SJCRH30 (cell line): ENCODE measurements at places on chromosomes 2 and 18.
A peak's percentile ranks its signal among the peaks of the same experiment; 100 is the strongest.

DNA sequence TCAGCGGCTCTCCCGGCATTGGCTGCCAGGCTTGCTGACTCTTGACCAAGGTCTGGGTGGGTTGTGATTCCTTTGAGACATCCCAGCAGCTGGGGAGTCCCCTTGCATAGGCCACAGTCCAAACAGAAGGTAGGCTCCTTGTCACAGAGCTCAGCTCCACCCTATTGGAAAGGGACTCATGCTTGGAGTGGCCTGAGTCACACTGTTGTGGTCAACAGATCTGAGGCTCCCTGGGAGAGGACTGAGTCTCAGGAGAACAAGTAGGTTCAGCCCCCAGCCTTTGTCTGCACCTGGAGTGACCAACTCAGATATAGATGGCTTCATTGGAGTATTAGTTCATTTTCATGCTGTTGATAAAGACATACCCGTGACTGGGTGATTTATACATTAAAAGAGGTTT is 32.1 kb upstream of the SH3BP4 start:
- no peak for DNase-seq

- DNase-seq: no peak
Observed at GRCh38 chr18:2425426-2426317, 145.6 kb downstream of the METTL4 start.

DNA sequence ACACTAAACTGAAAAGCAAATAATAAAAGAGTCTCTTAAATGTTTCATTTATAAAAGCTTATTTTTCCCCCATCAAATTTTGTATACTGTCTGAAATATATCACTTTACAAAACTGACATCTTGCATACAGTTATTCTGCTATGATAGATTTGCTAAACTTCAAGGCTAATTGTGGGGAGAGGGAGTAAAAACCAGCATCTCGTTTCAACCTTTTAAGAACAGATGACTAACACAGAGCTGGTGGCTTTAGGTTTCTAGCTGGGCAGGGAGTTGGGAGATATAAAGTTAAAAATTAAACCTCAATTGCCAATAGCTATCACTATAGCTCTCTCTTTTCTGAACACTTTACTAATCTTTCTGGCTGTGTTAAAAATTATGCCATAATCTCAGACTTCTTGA is 23.5 kb downstream of the C1D start:
- DNase-seq: no peak

DNA sequence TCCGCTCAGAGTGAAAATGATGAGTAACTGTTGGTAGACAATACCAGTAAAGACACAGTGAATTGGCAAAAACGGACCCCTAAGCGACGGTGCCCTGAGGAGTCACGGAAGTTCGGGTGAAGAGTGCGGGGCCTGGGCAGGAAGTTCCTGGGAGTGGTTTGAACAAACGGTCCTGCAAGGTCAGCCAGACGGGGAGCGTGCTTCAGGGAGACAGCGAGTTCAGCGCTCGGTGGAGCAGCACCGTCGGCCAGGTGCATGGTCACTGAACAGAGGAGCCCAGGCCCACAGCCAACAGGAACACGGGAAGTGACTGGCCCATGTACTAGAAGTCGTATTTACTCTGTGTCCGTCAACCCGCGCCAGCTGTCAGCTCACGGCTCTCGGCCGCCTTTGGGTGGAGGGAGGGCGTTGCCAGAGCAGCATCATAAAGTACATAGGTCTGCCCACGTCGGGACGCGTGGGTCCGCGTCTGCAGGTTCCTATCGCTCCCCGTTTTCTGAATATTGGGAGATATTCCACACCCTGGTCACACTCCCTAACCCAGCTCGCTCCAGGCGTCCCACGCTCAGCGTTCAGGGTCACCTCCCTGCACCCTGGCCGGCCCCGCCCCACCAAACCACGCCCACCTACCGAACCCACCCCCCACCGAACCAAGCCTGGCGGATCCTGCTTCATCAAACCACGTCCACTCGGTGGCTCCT is 75.6 kb upstream of the UXS1 start:
- DNase-seq: no peak

DNA sequence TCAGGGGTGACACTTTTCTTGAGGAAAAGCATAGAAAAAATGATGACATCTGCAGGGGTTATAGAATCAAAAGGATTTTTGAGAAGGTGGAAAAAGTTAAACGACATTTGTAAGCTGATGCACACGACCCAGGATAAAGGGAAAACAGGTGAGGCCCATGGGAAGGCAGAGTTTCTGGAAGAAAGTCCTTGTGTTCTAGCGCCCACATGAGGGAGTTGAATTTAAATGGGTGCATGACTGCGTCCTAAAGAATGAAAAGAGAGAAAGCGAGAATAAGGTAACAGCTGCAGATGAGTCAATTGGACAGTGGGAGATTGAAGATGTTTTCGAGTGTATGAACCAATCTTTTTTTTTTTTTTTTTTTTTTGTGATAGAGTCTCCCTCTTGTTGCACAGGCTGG is 158.1 kb downstream of the GALR1 start:
- DNase-seq: no peak

GRCh38 chr2:26297061-26297460 is 48.9 kb upstream of the SELENOI start:
- DNase-seq: no peak

- DNase-seq: no peak
Observed at GRCh38 chr2:149040451-149040850, 2.0 kb downstream of the LYPD6B start.

- DNase-seq: no peak
Observed at GRCh38 chr2:144493027-144493809, 26.7 kb downstream of the ZEB2 start.

GRCh38 chr2:36449943-36450392 is 94.4 kb downstream of the CRIM1 start:
- DNase-seq: no peak

- no peak for DNase-seq
Observed at GRCh38 chr2:178692845-178693244, 114.4 kb downstream of the TTN start.

DNA sequence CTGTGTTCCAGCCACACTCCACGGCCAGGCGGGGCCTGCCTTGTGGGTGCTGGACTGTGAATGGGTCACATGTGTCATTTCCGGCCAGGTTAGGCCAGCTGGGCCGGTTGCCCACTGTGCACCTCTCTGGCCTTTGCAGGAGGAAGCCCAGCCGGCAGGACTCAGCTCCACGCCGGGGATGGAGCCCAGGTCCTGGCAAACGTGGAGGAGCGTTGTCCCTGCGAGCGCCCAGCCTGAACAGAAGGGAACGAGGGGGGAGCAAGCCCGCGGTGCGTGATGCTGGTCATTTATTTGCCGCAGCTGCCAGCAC is 152.9 kb downstream of the PXDN start:
- no peak for DNase-seq

GRCh38 chr2:54503192-54503591 is 47.1 kb downstream of the SPTBN1 start:
- DNase-seq: peak; percentile 67

- DNase-seq: peak; percentile 55
Observed at GRCh38 chr2:108579623-108580022, 45.4 kb downstream of the LIMS1 start.

DNA sequence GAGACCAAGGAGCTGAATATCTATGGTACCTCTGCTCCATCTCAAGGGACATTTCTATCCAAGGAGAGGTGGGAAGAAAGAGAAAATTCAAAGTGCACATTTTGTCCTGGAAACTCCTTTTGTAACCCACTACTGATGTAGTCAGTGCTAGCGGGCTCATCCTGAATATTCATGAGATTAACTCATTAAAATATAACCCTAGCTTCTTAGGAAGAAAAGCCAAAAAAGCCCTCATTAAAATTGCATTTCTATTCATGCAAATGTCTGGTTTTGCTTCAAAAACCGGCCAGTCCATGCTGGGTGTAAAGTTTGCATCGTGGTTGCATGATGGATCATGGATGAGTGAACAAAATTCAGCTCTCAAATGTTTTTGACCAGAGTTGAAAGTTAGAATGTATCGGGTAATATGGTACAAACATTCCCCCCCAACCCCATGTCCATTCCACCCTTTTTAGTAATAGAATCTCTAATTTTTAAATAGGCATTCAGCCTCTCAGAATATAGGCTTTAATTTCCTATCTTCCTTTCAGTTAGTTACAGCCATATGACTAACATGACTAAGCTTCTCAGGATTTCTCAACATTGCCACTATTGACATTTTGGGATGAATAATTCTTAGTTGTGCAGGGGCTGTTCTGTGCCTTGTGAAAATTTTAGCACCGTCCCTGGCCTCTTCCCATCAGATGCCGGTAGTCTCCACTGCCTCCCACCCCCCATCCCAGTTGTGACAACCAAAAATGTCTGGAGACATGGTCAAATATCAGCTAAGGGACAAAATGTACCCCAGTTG is 104.2 kb upstream of the RND3 start:
- DNase-seq: no peak

DNA sequence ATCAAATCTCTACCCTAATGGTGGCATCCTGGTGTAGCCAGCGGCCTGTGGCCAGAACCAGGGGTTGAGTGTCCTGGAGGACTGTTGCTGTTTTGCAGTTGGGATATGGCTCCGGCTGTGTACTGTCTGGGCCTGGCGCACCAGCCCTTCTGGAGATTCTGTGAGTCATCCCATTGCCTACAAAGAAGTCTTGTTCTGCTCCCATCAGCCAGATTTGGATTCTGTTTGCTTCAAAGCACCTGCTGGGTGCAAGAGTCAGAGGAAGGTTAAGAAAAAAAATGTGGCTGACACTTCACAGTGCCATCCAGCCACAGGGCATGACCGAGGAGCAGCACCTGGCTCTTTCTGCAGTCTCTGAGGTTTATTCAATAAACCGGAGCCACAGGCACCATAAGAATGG is 41.0 kb upstream of the ASAP2 start:
- DNase-seq: peak; percentile 66

- no peak for DNase-seq
Observed at GRCh38 chr18:10264260-10264659, 190.2 kb upstream of the APCDD1 start.

DNA sequence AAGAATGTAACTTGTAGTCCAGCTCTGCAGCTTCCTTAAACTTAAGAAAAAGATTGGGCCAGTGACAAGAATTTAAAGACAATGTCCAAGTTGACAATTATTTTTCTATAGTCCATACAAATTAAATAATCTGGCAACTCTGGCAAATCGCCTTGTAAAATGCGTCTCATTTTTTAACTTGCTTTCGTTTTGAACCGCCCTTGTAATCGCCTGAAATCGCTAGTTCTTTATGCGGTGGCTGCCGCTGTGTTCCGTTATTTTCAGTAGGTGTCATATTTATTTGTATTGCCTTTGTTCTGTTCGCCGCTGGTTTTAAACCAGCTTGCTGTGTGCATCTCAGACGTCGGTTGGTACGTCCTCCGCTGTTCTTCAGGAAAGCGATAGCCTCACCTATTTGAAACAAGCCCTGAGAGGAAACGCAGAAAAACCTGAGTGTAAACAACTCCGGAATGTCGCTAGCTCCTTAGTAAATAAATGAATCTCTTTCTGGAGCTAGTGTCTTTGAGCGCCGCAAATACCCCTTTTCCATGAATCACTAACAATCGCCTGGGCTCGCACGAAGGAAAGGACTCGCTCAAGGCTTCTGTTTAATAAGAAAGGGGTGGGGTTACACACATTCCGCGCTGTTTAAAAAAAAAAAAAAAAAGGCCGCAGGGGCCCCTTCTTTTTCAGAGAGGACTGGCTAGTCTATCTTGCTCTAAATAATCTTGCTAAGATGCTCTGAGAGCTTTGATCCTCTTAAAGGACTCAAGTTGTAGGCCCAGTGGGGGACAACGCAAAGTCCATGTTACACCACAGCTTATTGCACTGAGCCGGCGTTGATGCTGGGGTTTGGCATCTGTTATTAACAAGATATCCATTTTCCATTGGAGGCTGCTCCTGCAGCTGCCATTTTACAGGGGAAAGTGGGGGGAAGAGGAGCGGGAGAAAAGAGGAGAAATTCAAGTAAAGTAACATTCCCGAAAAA is 3.0 kb downstream of the HOXD8 start:
- peak; percentile 53 for DNase-seq

- DNase-seq: peak; percentile 41
Observed at GRCh38 chr18:9434122-9434701, 41.1 kb upstream of the RALBP1 start.

DNA sequence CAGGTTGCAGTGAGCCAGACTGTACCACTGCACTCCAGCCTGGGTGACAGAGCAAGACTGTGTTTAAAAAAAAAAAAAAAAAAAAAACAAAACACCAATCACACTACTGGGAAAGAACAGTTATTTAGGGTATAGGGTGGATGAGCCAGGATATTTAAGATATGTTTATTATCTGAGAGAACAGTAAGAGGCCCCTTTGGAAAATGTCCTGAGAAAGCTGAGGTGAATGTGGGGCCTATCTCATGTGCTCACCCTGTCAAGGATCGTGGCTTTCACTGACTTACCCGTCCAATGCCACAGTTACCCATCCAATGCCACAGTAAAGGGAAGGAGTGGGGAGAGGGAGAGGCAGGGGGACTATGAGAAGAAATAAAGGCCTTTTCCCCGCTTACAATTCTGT is 19.9 kb upstream of the ENOSF1 start:
- DNase-seq: no peak

DNA sequence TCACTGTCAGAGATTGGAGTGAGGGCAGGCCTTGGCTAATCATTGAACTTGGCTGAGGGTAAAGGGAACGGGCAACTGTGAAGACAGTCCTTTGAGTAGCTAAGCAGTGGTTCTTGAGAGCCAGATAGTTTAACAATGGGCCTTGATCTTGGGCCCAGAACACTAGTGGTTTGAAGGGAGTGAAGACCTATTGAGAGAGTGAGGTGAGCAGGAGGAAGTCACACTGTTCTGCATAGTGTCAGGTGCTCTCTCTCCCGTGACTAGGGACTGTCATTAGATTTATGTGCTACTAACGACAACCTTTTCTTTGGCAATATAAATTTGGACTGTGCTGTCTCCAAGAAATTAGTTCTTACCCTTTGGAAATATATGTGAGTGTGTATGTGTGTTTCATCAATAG is 44.6 kb upstream of the ALMS1 start:
- no peak for DNase-seq

DNA sequence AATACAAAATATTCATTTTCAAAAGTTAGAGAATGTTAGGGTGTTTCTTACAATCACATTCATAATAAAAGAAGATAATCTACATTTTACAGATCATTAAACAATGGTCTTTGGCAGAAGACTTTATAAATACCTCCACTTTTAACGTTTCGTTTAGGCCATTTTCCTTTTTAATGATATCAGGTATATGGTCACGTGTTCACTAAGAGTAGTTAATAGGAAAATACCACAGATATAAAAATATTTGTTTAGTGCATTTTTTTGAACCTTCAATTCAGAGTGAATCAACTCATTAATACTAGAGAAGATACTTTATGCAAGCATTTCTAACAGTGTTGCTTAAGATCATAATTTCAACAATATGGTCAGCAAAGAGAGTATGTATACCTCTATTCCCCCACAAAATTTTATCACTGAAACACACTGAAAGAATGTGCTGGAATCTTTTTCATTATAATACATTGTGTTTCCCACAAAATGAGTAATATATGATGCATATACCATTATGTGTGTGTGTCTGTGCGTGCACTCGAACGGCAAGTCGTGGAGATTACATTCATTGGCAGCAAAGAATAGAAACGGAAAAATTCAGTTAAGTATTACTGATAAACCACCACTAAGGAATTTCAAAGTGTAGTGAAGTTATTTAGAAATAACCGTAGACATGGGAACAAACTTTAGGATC is 319.9 kb upstream of the THUMPD2 start:
- DNase-seq: no peak

GRCh38 chr2:223488814-223489213 is 113.3 kb downstream of the SCG2 start:
- DNase-seq: peak; percentile 17

- no peak for DNase-seq
Observed at GRCh38 chr18:7571626-7572025, 4.5 kb downstream of the PTPRM start.

GRCh38 chr2:237378650-237379049 is 35.3 kb downstream of the COL6A3 start:
- no peak for DNase-seq

- DNase-seq: no peak
Observed at GRCh38 chr2:170821531-170822289, 5.0 kb downstream of the GAD1 start.
